ENCODE measurements at places on chromosomes 5 and 9.

DNA sequence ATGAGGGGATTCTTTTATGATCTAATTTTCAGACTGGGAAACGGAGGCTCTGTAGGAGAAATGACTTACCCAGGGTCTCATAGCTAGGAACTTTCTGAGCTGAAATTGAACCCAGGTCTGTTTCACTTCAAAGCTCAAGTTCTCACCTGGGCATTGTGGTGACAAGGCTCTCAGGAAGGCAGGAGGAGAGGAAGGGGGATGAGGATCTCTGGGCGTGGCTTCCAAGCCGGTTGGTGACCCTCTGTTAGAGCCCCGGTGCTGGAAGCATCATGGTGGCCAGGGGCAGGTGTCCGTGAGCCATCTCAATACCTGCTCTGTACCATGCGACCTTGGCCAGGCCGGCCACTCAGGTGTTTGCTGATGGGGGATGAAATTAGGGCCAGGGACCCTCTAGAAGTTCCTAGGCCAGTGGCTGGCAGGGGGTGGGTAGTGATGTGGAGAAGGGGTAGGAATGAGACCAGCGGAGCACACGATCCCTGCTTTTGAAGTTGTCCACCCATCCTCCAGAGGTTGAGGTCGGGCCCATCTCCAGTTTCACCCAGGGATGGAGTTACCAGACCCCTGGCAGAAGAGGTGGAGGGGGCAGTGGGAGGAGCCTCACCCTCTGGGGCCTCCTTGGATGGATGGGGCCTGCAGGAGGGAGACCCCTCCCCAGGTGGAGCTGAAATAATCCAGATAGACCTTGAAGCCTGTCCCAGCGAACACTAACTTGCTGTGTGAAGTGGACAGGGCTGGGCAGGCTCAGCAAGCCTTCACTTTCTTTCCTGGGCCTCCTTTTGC is 5.9 kb downstream of the CRB2 start:
- DNase-seq: no peak

- no peak for DNase-seq
Measured at GRCh38 chr5:35877655-35878054, 21.0 kb downstream of the IL7R start.

- DNase-seq: no peak
Measured at GRCh38 chr5:78405829-78406750, 45.7 kb downstream of the SCAMP1 start.

- DNase-seq: no peak
Measured at GRCh38 chr9:2395814-2396612, 225.6 kb upstream of the VLDLR start.

DNA sequence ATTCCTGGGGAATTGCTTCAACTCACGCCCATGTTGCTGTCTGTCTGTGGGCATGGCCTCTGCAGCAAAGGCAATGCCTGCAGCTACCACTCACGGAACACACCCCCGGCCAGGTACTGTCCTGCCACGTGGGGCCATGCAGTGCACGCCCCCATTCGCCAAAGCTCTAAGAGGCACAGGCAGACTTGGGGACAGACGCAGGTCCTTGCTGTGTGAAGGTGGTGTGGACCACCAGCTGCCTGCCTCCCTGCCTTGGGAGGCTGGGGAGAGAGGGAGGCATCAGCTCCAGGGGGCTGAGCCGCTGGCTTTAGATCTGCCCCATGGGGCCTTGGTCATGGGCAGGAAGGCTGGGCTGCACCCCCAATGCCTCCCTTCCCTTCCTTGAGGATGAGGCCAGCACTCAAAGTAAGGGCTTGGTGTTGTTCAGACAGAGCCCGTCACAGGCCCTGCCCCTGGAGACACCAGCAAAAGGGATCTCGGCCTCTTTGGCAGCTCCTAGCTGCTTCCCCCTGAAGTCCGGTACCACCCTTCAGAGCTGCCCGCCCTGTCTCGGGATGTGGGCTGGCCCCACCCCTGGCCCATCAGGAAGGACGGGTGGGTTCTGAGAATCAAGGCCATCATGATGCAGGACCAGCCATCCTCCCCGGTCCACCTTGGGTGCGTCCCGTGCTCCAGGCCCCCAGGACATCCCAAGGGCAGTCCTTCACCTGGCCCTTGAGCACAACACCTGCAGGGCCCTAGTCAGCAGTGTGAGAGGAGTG is 2.3 kb downstream of the GRIN1 start:
- no peak for DNase-seq

GRCh38 chr9:130537346-130538050 is 41.9 kb upstream of the FUBP3 start:
- no peak for DNase-seq

- DNase-seq: no peak
Measured at GRCh38 chr5:149337736-149338135, 7.6 kb upstream of the GRPEL2 start.

DNA sequence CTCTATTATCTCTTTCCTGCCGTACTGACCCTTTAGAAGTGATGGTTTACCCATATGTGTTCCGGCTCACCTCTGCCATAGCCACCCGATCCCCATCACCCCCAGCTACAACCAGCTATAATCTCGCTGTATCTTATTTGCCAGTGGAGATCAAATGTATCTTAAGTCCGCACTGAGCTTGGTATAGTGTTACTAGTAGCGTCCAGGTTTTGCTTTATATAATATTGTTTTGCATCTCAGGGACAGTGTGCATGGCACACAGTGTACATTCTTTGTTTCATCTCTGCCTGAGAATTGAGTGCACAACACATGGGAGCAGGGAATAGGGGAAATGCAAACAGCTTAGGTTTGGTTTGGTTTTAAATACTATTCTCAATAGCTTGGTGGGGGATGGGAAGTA is 135.8 kb upstream of the SNX2 start:
- no peak for DNase-seq

DNA sequence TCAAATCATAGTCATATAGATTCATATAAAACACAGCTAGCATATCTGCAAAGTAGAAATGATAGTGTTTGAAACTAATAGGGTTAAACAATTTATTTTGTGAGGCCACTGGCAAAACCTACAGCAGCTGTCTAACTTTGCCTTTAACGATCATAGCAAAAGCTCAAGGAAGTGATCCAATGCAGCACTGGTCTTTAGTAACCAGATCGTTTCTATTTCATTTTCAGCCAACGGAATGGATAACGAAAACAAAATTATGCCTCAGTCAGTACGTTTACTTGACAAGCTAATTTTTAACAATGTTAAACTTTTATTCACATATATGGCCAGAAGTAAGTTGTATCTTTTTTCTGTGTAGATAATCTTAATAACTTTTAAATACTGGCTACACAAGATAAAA is 17.7 kb downstream of the MLLT3 start:
- no peak for DNase-seq

GRCh38 chr5:37738057-37738691 is 101.7 kb downstream of the GDNF start:
- no peak for DNase-seq

- DNase-seq: no peak
Measured at GRCh38 chr9:21833090-21833801, 30.8 kb downstream of the MTAP start.

DNA sequence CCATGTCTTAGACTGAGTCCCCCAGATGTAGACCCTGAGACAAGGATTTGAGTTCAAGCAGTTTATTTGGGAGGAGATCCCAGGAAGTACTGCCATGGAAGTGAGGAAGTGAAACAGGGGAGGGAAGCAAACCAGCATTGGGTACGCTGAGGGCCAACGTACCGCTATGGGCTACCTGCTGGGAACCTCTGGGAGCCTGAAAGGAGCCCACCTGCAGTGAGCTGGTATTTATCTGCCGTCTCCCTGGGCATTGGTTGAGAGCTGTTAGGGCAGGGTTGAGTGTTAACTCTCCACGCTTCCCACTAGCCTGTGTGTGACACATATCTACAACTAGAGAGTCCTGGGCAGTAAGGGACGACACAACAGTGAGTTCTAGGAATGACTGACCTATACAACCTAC is 131.6 kb upstream of the SLC24A2 start:
- no peak for DNase-seq

DNA sequence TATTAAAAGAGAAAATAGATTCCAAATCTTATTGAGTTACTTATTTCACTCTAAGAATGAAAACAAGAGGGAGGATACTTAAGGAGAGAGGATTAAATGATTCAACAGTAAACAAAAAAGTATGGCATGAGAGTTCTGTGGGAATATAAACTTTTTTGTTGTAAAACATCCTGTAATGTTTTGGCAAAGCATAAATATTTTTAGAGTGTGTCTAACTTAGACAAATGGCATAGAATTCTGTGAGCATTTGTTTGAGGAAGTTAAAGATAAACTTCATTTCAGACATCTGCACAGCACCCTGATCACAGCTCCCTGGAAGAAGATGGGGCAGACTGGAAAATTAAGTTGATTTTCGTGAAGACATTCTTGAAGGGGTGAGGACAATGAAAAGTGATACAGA is 246.8 kb upstream of the HAPLN1 start:
- DNase-seq: no peak

- DNase-seq: no peak
Measured at GRCh38 chr9:117013440-117013995, 326.4 kb downstream of the TRIM32 start.

- no peak for DNase-seq
Measured at GRCh38 chr9:126299706-126300276, 26.8 kb upstream of the MVB12B start.

GRCh38 chr9:97954550-97954989 is 16.6 kb upstream of the HEMGN start:
- no peak for DNase-seq

- DNase-seq: no peak
Measured at GRCh38 chr9:29212397-29213387, 1639.4 kb upstream of the C9orf72 start.

DNA sequence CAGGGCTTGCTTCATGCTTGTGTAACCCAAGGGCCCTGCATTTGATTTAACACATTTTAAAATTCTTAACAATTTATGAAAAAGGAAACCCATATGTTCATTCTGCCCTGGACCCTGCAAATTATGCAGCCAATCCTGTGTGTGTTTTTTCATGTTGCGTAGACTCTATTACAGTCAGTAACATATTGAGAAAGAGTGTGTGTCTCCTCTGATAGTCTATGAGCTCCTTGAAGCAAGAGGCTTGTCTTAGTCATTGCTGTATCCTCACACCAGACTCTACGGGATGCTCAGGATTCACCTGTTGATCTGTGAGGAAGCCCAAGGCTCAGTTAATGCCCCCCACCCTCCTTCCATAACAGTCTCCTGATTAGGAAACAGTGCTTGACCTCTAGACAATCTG is 177.3 kb upstream of the DMAC1 start:
- DNase-seq: no peak

DNA sequence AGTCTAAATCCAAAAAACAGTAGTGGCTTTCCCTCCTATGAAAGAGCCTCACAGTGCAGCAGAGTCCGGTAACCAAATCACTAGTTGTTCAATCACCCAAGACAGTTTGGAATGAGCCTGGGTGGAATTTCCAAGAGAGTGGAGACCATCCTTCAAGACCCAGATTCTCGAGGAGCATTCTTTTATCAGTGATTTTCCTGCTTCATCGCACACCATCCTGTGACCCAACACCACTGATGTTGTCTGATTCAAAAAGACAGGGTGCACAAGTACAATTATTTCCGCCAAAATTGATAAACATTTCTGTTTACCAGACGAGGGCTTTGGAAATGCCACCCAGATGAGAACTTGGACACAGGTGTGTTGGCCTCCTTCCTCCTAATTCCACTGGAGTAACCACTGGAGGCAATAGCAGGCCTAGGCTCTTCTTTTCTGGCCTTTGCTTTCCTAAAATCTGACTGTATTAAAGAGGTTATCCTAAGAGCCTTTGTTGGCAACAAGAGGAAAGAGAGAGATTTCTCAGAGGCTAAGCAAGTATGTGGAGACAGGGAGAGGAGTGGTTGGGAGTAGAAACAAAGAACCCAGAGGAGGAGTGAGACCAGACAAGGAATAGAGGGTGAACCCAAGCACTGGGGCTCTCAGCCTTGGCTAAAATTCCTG is 56.3 kb upstream of the S1PR3 start:
- DNase-seq: no peak

DNA sequence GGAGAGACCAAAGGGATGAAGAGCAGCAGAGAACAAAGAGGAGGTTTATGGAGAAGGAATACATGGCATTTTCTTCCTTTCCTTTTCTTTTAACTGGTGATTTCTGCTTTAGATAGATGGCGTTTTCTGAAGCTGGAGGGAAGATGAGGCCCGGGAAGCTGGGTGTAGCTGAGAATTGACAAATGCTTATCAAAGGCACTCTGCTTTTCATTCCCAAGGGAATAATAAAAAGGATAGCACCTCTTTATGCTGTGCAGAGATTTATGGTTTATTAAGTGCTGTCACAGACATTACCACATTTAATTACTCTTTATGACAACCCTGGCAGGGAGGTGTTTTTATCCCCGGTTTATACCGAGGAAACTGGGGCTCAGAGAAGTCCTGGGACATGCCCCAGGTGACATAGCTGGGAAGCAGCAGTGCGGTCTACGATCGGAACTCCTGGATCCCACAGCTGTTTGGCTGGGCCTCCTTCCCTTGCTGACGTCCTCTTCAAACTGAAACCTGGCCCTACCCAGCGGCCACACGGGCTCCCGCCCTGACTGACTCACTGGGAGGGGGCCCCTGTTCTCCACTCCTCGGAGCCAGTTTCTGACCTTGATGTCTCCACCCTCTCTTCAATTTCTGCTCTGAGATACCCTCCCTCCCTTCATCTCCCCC is 8.2 kb upstream of the EPB41L4B start:
- DNase-seq: no peak

- no peak for DNase-seq
Measured at GRCh38 chr9:129404621-129405020, 216.3 kb downstream of the C9orf50 start.

DNA sequence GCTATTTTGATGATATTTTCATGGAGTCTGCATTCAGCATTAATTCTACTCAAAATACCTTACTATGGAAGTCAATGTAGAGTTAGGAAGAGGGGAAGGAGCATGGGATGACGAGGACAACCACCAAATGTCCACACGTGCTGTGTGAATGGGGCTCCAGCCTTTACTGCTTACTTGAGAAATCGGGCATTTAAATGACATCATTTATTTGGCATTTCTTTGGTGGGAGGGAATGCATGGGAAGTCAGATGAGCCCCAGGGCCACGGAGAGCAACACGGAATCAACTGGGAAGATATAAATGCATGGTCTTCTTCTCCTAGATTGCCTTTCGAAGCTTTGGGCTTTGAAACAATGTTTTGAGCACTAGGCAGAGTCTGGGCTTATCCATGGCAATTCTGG is 458.5 kb upstream of the KLF4 start:
- no peak for DNase-seq

GRCh38 chr5:148963664-148964063 is 99.2 kb downstream of the SH3TC2 start:
- no peak for DNase-seq

- DNase-seq: no peak
Measured at GRCh38 chr5:35683466-35683865, 65.8 kb downstream of the SPEF2 start.

GRCh38 chr9:136662326-136662655 is 425 bp upstream of the EGFL7 start:
- DNase-seq: no peak

GRCh38 chr9:124279531-124280175 is 21.9 kb downstream of the NEK6 start:
- no peak for DNase-seq

GRCh38 chr9:16384993-16385392 is 485.5 kb downstream of the BNC2 start:
- DNase-seq: no peak
